ENCODE measurements at places on chromosomes 16 and 17.

DNA sequence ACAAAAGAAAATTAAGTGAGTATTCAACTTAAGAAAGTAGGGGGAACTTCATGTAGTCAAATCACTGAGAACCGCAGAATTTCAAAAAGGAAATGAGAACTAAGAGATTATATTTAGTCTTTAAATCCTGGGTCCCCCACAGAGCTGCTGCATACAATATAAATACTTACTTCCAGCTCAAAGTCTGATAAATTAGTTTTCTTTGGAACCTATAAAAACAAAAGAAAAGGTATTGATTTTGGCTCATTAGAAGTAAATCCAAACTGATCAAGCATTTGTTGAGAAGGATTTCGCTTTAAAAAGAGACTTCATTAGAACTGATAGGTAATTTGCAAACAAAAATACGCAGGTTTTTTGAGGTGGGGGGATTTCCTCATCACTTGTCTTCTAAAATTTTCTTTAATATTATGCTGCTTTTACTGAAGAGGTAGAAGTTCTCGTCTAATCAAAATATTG is 21.9 kb downstream of the PARN start:
- DNase-seq, result no peak

DNA sequence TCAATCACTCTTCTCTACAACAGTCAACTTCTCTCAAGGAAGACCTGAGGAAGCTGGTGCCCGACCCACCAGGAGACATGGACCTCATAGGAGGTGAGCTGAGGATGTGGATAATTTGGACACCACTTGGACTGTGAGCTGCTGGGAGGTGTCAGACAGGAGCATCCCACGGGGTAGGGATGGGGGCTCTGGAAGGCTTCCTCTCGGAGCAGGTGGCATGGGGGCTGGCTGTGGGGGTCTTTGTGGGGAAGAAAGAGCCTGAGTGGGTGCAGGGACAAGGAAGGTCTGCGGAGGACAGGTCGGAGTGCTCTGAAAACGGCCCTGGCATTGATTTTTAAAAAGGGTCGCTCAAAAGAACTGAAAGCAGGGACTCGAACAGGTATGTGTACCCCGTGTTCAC is 64.0 kb downstream of the TBC1D16 start:
- DNase-seq, result no peak

- peak; percentile 70 for DNase-seq
Observed at GRCh38 chr16:56625140-56625942, at the start of gene MT1E. Gene MT1E (plus strand): TSS chr16:56625781. CDS start chr16:56625852, 71 bp downstream.

GRCh38 chr17:28412099-28412498 is 6.1 kb upstream of the SLC46A1 start:
- no peak for DNase-seq

Data from brain microvascular endothelial cell (primary cell).